ENCODE measurements at places on chromosomes 2 and 18.

- peak; percentile 22 for DNase-seq
These were observed 763 bp downstream of the CCDC141 start for GRCh38 chr2:179049203-179049545.

DNA sequence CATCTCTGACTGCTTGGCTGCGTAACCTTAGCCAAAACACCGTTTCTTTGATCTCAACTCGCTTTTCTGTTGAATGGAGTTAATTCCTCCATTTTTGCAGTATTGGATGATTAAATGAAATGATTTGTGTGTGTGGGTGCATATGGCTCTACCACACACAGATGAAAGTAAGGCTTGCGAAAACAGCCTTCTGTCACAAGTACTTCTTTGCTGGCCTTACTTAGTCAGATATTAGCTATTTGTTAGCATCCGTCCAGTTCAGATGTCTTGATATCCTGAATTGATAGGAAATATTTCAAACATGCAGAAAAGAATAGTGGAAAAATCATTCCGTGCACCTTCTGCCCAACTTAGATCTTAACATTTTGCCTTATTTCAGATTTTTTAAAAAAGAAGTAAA lies 21.8 kb downstream of the NCOA1 start:
- no peak for DNase-seq

- no peak for DNase-seq
These were observed 162.5 kb downstream of the GRB14 start for GRCh38 chr2:164458792-164459191.

DNA sequence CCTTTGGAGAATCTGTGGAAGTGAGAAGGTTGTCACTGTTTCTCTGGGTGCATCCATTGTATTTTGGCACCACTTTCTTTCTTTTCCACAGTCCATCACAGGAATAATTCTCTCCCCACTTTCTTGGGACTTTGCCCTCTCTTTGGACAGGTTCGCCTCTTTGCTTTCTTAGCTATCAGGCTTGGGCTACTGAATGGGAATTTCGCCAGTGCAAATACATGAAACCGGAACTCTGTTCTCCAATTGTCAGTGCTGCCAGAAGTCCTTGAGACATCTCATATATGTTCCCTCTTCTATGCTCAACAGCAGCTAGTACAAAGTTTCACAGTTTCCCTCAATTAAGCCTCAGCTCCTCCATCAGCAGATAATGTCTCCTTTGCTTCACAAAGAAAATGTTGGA lies 76.2 kb downstream of the NABP1 start:
- DNase-seq = no peak

- DNase-seq = no peak
These were observed 35.9 kb upstream of the CCDC93 start for GRCh38 chr2:118049816-118050140.

DNA sequence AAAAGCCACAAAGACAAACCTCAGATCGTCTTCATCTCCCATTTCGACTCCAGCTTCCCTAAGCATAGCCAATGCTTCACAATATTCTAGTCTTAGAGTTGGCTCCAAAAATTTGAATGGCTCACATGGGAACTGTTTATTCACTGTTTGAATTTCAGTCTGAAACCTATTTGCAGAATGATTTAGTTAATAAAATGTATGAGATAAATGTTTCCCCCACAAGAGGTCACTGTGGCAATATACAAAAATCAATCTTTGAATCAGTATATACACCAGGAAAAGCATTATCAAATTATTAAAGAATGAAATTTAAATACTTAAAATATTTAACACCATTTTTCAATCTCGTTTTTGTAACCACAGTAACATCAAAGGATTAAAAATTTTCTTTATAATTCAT lies 40.0 kb upstream of the MCM6 start:
- DNase-seq = no peak

- no peak for DNase-seq
These were observed 12.0 kb upstream of the ZNF396 start for GRCh38 chr18:35389095-35389618.

- no peak for DNase-seq
These were observed 265.9 kb downstream of the NRXN1 start for GRCh38 chr2:50766058-50766457.

DNA sequence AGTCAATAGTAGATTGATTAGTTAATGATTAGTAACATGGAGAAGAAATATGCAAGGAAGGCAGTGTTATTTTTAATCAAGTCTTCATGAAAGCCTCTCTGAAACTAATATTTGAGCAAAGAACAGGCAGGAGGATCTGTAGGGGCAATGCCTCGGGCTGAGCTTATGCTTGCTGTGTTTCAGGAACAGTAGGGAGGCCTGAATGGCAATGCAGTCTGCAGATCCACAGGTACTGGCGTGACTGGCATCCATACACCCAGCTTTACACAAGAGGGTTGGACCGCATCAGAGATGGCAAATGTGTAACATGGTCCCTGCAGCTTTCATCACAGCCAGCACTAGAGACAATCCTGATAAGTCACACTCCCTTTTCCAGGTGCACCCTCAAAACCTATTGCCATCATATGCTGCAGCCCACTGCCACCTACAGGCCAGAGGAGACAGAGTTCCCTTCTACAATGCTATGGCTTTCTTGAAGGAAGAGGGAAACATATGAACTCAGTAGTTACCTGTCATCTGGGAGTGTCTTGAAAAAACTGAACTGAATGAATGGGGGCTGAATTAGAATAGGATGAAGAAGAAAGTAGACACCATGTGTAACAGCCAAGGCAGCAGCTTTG lies 582.4 kb upstream of the RAB6C start:
- DNase-seq = peak; percentile 6

GRCh38 chr2:165371356-165371755 lies 98.1 kb upstream of the CSRNP3 start:
- no peak for DNase-seq

- DNase-seq = no peak
These were observed 35.0 kb downstream of the ALPK2 start for GRCh38 chr18:58593938-58594337.

- no peak for DNase-seq
These were observed 43.4 kb downstream of the UPP2 start for GRCh38 chr2:158144914-158145625.

DNA sequence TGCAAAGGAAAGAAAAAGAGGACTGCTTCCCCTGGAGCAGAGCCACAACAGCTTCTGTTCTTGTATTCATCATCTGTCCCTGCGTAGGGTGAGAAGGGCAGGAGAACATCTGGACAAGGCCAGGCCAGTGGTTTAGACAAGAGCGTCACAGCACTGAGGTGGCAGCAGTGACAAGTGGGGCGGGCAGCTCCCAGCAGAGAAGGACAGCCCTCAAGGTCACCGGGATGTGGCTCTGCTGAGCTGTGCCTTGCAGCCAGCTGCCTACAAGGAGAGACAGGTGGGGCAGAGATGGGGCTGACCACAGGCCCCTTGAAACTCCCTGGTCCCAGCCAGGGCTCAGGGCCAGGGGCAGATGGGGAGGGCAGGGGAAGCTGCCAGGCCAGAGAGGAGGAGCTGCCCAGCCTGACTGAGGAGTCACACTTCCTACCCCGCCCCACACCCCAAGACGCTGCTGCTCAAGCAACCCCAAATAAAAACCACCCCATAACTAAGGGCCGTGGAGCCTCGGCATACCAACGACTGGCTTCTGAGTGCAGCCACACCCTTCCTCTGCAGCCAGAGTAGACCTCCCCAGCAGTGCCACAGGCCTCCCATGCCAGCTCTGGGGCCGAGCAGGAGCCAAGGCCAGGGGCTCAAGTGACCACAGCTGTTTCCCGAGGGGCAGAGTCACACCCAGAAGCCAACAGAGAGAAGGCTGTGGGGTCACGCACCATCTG lies 5.4 kb downstream of the RAB11FIP5 start:
- no peak for DNase-seq

- DNase-seq = peak; percentile 48
These were observed 62.3 kb upstream of the CCDC195 start for GRCh38 chr2:224778474-224778877.

DNA sequence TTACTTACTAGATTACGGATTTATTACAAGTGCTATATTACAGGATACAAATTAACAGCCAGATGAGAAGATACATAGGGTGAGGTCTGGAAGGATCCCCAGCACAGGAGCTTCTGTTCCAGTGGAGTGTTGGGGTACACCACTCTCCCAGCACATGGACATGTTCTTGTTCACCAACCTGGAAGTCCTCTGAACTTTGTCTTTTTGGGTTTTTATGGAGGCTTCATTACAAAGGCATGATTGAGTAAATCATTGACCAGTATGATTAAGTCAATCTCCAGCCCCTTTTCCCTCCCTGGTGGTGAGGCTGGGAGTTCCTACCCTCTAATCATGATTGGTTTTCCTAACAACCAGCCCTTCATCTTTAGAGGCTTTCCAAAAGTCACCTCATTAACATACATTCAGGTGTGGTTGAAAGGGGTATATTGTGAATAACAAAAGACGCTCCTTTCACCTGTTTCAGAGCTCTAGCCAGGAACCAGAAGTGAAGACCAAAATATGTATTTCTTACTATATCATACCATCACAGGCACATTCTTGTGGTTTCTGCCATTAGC lies 38.3 kb downstream of the APLF start:
- DNase-seq = no peak

GRCh38 chr2:37550190-37550589 lies 121.3 kb downstream of the CDC42EP3 start:
- DNase-seq = no peak

GRCh38 chr2:64943387-64944150 lies 45.6 kb upstream of the SLC1A4 start:
- no peak for DNase-seq

GRCh38 chr2:33321236-33321771 lies 155.1 kb upstream of the RASGRP3 start:
- peak; percentile 12 for DNase-seq

DNA sequence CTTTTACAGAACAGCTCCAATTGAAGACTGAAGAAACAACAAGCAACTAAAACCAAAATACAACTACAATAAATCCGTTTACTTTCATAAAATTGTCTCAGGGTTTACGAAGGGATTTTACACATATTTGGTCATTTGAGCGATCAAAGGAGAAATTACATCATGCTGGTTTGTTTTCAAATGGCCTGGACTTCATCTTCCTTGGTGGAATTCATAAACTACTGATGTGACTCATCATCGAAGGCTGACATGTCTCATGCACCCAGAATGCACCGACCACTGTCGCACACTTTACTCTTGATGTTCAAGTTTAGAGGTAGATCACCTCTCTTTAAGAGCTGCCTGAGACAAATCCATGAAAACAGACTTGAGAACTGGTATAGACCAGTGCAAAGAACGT lies 25.6 kb upstream of the PMAIP1 start:
- DNase-seq = no peak

DNA sequence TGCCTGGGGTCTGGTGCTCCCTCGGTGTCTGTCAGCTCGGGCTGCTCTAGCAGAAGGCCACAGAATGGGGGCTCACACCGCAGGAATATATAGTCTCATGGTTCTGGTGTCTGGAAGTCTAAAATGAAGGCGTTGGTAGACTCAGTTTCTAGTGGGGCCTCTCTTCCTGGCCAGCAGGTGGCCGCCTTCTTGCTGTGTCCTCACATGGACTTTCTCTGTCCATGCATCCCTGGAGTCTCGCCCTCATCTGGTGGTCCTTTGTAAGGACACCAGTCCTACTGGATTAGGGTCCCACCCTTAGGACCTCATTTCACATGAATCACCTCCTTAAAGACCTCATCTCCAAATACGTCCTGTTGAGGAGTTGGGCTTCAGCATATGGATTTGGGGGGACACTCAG lies 65.7 kb downstream of the RRM2 start:
- DNase-seq = no peak

DNA sequence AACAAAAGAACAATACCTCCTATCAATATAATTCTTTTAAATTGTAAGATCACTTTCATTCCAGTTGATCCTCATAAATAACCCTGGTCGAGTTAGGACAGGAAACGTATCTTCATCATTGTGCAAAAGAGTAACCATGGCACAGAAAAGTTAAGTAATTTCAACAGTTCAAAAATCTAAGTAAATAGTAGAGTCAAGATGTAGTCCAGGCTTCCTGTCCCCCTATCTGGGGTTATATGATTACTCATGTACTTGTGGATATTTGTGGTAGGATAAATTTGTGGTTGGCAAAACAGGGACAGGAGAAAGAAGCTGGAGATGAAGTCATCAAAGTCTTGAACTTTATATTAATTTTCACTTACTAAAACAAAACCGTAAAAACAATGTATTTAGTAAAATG lies 772.6 kb downstream of the TSN start:
- no peak for DNase-seq

Measured in stimulated activated naive CD8-positive, alpha-beta T cell treated with anti-CD3 and anti-CD28 coated beads, Interleukin-15, Interleukin-2, amounts not matched to agents 100 U/mL and 50 U/mL, for 24 hours (primary cell).